ENCODE measurements at places on chromosomes 7 and 10.

- DNase-seq, result no peak
These were observed 6.1 kb downstream of the COL1A2 start for GRCh38 chr7:94400643-94401427.

DNA sequence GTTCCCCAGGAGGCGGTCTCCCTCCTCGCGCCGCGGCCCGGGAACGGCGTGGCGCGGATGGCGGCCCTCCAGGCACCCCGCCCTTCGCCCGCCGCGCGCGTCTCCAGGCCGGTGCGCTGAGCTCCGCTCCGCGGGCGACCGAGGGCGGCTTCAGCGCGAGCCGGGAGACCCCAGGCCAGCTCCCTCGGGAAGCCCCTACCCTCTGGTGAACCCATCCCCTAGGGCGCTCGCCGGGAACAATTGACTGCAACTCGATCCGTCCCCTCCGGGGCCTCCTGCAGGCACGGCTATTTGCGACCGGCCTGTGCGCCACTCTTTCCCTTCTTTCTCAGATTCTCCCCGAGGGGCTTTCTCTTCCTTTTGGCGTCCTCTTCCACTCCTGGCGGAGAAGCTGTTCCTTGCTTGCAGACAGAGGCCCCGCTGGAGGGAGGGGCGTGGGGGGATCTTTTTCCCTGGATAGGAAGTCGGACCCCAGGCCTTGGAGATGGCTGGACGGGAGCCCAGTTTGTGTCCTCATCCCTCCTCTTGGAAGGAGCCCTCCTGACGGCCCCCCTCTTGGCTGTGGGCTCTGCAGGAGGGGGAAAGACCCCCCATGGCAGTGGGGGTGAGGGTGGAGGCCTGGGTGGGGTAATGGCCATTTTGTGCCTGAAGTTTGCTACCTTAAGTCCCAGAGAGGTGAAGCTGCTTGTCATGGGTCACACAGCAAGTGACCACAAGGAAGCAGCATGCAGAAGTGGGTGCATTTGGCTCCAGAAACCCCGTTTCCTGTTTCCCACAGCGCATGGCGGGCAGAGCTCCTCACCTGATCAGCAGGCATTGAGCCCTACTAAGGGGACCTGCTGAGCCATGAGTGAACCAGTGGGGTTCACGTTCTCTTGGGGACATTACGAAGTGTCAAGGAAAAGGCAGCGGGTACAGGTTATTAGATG lies 171.2 kb upstream of the TNRC18 start:
- no peak for DNase-seq

GRCh38 chr10:114437473-114438292 lies 33.4 kb upstream of the AFAP1L2 start:
- no peak for DNase-seq

GRCh38 chr7:16923019-16923418 lies 41.2 kb upstream of the AGR3 start:
- DNase-seq, result no peak
